ENCODE measurements at places on chromosomes 5 and 9. TPM values are rescaled to one million over a fixed set of nuclear protein-coding genes. Genes with fewer than 3 reads are reported as not detected.

DNA sequence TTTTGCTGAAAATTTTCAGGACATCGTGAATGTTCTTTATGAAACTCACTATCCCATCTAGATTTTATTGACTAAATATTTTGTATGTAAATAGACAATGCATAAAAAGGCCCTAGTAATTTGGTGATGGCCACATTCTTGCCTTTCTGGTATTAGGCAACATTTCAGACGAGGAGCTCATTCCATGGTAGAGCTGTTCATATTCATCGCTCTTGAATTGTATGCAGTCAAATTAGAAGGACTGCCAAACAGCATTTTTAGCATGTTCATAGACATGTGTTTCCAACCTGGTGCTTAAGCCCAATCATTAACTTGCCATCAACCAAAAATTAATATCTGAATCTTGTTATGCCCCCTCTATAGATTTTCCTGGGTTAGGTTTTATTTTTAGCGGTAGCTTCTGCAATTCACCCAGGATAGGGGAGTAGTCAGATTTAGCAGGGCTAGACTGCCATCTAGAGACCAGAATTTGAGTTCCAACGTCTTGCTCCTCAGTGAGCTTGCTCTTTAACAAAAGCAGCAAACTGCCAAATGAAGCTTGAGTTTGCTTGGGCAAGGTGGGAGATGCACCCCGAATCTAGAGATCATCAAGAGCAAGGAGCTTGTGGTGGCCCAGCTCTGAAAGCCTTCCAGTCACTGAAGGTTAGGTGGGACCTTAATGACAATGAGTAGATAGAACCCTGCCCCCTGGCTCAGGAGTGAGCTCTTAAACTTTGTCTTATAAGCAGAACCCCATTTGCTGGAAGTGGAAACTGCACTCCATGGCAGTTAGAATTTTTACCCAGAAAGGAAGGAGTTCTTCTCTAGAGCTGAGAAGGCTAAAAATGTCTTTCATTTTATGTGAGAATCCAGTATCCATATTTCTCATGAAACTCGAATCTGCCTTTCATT lies 456.2 kb downstream of the RASEF start:
- no peak overlapping the region for H3K4me3 ChIP-seq
- no peak overlapping the region for H3K27ac ChIP-seq
- peak; percentile 48 for DNase-seq
- no peaks in the 10 kb centered on the region for H3K27me3 ChIP-seq
- no peaks in the 10 kb centered on the region for H3K36me3 ChIP-seq

DNA sequence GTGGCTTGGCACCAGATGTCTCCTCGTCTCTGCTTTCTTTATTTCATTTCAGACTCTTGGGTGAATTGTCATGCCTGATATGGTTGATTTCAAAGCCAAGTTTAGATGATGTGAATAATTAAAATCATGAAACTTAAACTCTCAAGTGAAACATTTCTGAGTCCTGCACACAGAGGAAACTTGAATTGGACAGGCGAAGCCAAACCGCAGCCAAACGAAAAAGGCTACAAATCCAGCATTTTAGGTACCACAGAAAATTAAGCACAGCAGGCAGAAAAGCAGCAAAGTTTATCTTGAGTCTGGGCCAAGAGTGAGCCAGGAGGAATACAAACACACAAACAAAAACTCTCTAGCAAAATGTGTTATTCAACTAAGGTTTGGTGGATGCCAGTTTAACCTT lies 659.8 kb upstream of the KLF4 start:
- H3K27ac ChIP-seq, result no peak overlapping the region
- no peaks in the 10 kb centered on the region for H3K4me1 ChIP-seq
- no peak overlapping the region for H3K4me3 ChIP-seq
- H3K27me3 ChIP-seq, result no peaks in the 10 kb centered on the region
- no peak for DNase-seq
- H3K36me3 ChIP-seq, result peaks cover 9% of the 10 kb centered on the region

GRCh38 chr9:99931155-99931840 lies 24.8 kb downstream of the STX17 start:
- H3K27ac ChIP-seq, result no peak overlapping the region
- H3K36me3 ChIP-seq, result peaks cover 19% of the 10 kb centered on the region
- no peaks in the 10 kb centered on the region for H3K4me1 ChIP-seq
- no peaks in the 10 kb centered on the region for H3K27me3 ChIP-seq

Gene SLC36A2
- not detected for total RNA-seq

Gene SLC4A9
- total RNA-seq, result 0.76 TPM

- peaks cover 5% of the 10 kb centered on the region for H3K36me3 ChIP-seq
- H3K27me3 ChIP-seq, result no peaks in the 10 kb centered on the region
- no peak overlapping the region for H3K27ac ChIP-seq
Measured at GRCh38 chr9:5278486-5278885, 26.0 kb downstream of the RLN2 start.

DNA sequence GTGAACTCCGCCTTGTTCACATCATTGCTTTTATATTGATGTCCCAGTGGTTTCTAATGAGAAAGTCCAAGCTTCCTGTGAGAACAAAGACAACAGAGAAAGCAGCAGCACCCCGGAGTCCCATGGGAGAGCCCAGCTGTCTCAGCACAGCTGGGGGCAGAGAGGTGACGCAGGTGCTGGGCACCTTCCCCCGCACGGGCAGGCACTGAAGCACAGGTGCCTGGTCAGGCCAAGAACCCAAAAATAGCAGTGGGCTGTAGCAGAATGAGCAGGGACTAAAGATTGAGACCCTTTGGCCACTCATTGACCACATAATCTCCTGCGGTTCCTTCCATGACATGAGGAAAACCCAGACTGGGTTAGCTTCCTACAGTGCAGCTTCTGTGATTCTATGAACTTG lies 18.8 kb downstream of the SRD5A1 start:
- H3K27me3 ChIP-seq, result no peaks in the 10 kb centered on the region
- no peak overlapping the region for H3K4me3 ChIP-seq
- H3K36me3 ChIP-seq, result peaks cover 29% of the 10 kb centered on the region
- H3K4me1 ChIP-seq, result peaks cover 24% of the 10 kb centered on the region
- 0 out of 2 replicates have a peak overlapping the region, but pooled peaks have one; percentile 19 for H3K27ac ChIP-seq
- no peak for DNase-seq

DNA sequence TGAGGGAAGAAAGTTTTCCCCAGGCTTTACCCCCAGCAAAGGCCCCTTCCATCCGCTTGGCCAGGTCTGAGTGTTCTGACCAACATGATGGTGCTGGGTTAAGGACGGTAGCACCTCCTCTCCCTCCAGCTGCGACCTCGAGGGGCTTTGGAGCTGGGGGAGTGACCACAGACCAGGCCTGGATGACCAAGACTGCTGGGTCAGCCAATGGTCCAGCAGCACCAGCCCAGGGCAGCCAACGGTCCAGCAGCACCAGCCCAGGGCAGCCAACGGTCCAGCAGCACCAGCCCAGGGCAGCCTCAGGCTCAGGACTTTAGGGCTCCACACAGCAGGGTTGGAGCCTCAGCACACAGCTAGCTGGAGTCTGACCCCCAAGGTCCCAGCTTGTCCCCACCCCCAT lies 57.2 kb upstream of the CNOT6 start:
- H3K4me1 ChIP-seq, result peaks cover 6% of the 10 kb centered on the region
- no peak overlapping the region for H3K27ac ChIP-seq
- H3K27me3 ChIP-seq, result no peaks in the 10 kb centered on the region
- no peak for DNase-seq
- H3K36me3 ChIP-seq, result peaks cover 9% of the 10 kb centered on the region

- no peak overlapping the region for H3K4me3 ChIP-seq
- H3K36me3 ChIP-seq, result no peaks in the 10 kb centered on the region
- no peak overlapping the region for H3K27ac ChIP-seq
- DNase-seq, result no peak
Measured at GRCh38 chr9:7756088-7756487, 43.5 kb downstream of the DMAC1 start.

- H3K27me3 ChIP-seq, result peaks cover 13% of the 10 kb centered on the region
- peaks cover 35% of the 10 kb centered on the region for H3K4me1 ChIP-seq
- no peaks in the 10 kb centered on the region for H3K36me3 ChIP-seq
Measured at GRCh38 chr9:129567329-129567728, 53.6 kb downstream of the C9orf50 start.

DNA sequence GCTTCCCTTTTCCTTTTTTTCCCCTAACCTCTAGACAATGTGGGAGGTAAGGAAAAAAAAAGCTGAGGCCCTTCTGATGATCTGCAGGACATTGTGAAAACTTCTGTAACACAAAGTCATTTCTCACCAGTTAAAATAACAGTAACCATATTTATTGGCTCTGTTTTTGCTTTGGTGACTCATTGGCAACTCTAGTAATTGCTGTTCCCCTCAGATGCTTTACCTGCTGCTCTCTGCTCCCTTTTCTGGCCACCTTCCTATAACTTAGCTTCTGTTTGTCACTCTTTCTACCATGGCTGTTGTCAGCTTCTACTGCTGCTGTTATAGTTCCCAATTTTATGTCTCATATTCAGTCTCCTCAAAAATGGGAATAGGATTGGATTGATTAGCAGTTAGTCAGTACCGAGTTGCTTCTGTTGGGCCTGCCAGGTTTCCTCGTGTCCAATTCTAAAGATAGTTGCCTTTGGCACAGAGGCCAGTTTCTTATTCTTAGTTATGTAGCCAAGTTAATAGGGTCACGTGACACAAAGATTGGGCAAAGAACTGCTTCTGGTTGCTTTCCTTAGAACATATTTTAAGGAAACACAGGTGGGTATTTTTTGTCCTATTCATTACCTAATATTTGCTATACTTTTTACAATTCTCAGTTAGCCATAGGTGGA lies 16.8 kb downstream of the SCAMP1 start:
- no peak overlapping the region for H3K4me3 ChIP-seq
- H3K27ac ChIP-seq, result no peak overlapping the region
- H3K36me3 ChIP-seq, result no peaks in the 10 kb centered on the region
- H3K4me1 ChIP-seq, result peaks cover 13% of the 10 kb centered on the region
- DNase-seq, result no peak

- no peak for DNase-seq
- H3K4me3 ChIP-seq, result no peak overlapping the region
- H3K36me3 ChIP-seq, result no peaks in the 10 kb centered on the region
- peaks cover 20% of the 10 kb centered on the region for H3K4me1 ChIP-seq
- peaks cover 19% of the 10 kb centered on the region for H3K27me3 ChIP-seq
- H3K27ac ChIP-seq, result no peak overlapping the region
Measured at GRCh38 chr5:154517810-154518437, 39.9 kb upstream of the HAND1 start.

GRCh38 chr5:150562832-150563231 lies 54.9 kb downstream of the NDST1 start:
- no peaks in the 10 kb centered on the region for H3K36me3 ChIP-seq
- H3K4me3 ChIP-seq, result no peak overlapping the region
- H3K4me1 ChIP-seq, result peaks cover 6% of the 10 kb centered on the region
- no peaks in the 10 kb centered on the region for H3K27me3 ChIP-seq
- DNase-seq, result peak; percentile 39
- H3K27ac ChIP-seq, result peak overlapping the region; percentile 64

DNA sequence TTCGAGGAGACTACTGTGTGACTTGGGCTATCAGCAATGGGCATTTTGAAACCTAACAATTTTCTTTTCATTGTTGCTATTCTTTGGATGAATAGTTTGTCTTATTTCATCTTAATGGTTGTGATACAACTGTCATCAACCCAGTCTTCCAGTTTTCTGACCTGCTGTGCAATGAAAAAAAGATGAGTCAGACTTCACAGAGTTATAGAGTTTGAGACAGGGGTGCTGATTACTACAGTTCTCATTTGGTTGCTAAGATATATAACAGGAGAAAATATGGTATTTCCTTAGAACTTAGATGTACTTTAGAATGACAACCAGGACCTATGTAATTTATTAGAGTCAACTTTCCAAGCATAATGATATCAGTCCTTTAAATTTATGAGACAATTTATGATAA lies 564.4 kb upstream of the NUDT12 start:
- H3K4me1 ChIP-seq, result no peaks in the 10 kb centered on the region
- no peaks in the 10 kb centered on the region for H3K27me3 ChIP-seq
- H3K36me3 ChIP-seq, result no peaks in the 10 kb centered on the region
- no peak for DNase-seq
- H3K27ac ChIP-seq, result no peak overlapping the region

DNA sequence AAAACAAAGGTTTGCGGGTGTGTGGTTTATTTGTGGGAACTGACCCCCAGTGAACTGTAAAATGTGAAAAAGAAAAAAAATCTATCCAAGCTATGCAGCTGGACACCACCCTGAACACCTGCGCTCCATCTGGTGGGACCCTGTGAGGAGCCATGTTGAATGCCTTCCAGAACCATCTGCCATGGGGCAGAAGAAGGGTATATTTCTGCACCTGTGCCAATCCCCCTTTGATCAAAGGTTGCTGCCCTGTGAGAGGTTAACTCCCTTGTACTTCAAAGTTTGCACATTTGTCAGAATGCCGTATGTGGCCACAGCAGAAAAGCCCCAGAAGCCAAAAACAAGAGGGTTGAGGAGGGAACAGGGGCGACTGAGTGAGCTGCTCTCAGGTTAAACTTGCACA lies 148.5 kb upstream of the ALDH1B1 start:
- no peak overlapping the region for H3K27ac ChIP-seq
- no peak for DNase-seq
- no peak overlapping the region for H3K4me3 ChIP-seq
- peaks cover 48% of the 10 kb centered on the region for H3K27me3 ChIP-seq

Gene SLC6A18
- total RNA-seq, result not detected

- H3K27ac ChIP-seq, result peak overlapping the region; percentile 17
- peaks cover 20% of the 10 kb centered on the region for H3K36me3 ChIP-seq
- DNase-seq, result peak; percentile 47
- peaks cover 44% of the 10 kb centered on the region for H3K4me1 ChIP-seq
- no peaks in the 10 kb centered on the region for H3K27me3 ChIP-seq
- peak overlapping the region; percentile 94 for H3K4me3 ChIP-seq
Measured at GRCh38 chr5:151772029-151772845, 483 bp downstream of the G3BP1 start.

Gene ADAMTS12
- 11.5 TPM for total RNA-seq

Gene SCGB3A2
- total RNA-seq, result 57.3 TPM

GRCh38 chr9:36827593-36827992 lies 206.5 kb downstream of the PAX5 start:
- DNase-seq, result no peak
- no peaks in the 10 kb centered on the region for H3K27me3 ChIP-seq
- H3K36me3 ChIP-seq, result no peaks in the 10 kb centered on the region
- no peak overlapping the region for H3K27ac ChIP-seq
- H3K4me3 ChIP-seq, result no peak overlapping the region

GRCh38 chr9:69279084-69279731 lies 45.8 kb upstream of the ENTREP1 start:
- peaks cover 8% of the 10 kb centered on the region for H3K27me3 ChIP-seq
- H3K4me1 ChIP-seq, result peaks cover 38% of the 10 kb centered on the region
- peaks cover 15% of the 10 kb centered on the region for H3K36me3 ChIP-seq

Gene CTNND2
- 8.6 TPM for total RNA-seq

GRCh38 chr9:28502189-28502588 lies 928.9 kb upstream of the C9orf72 start:
- no peaks in the 10 kb centered on the region for H3K27me3 ChIP-seq
- H3K36me3 ChIP-seq, result peaks cover 10% of the 10 kb centered on the region
- H3K4me3 ChIP-seq, result no peak overlapping the region
- DNase-seq, result no peak
- no peak overlapping the region for H3K27ac ChIP-seq
- H3K4me1 ChIP-seq, result peaks cover 3% of the 10 kb centered on the region

DNA sequence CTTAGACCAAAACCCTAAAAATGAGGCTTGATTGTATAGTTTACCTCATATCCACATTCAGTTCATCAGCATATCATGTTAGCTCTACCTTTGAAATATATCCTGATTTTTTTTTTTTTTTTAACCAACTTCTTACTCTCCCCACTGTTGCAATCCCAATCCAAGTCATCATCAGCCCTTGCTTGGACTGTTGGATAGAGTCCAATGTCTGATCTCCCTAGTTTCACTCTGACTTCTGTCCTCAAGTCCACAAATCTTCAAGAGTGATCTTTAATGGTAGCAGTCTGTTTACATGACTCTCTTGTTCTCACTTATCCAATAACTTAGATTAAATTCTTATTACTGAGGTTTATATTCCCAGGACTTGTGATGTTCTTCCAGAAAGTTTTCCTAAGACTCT lies 30.8 kb downstream of the NAA35 start:
- no peaks in the 10 kb centered on the region for H3K27me3 ChIP-seq
- peaks cover 41% of the 10 kb centered on the region for H3K36me3 ChIP-seq
- no peak overlapping the region for H3K4me3 ChIP-seq
- H3K27ac ChIP-seq, result no peak overlapping the region
- H3K4me1 ChIP-seq, result no peaks in the 10 kb centered on the region
- DNase-seq, result no peak

Gene FPGS
- total RNA-seq, result 67.7 TPM

Gene DCTN4
- 43.2 TPM for total RNA-seq
